Head of caudate nucleus (tissue), 42 donors: ENCODE measurements at places on chromosomes 16 and 17.

- DNase-seq: no peak
These were observed 229.6 kb downstream of the ZFHX3 start for GRCh38 chr16:72818236-72818845.

GRCh38 chr16:30521873-30522641 is 4.3 kb downstream of the ZNF768 start:
- no peak for DNase-seq

GRCh38 chr16:72664056-72664508 is 383.8 kb downstream of the ZFHX3 start:
- DNase-seq: no peak

DNA sequence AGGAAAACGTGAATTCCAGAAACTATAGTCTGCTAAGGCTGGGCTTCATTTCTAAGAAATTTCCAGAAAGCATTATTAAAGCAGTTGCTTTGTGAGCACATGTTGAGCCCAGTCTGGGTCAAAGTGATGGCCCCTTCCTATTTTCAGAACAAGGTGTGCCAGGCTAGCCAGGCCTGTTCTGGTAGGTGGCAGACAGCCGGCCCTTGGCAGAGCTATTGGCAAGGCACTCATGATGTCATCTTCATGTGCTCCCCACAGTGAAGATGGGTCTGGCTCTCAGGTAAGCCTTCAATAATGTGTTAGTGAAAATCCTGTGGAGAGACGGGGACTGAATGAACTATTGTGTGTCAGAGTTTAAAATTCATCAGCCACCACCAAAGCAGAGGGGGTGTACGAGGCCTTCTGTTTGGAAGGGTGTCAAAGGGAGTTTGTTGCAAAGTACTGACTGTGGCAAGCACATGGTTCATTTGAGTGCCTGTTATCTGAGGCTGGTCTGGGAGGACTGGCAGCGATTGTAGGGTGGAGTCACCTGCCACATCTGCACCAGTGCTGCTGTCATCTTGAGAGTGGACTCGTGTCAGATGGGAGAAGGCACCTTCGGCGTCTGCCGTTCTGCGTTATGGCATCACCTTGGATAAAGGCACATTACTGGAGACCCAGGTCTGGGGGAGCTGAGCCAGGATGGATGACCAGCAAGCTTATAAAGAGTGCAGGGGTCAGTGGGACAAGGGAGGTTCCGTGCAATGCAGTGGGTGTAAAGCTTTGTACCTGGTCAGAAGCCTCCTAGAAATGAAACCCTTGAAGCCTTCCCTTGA is 43.4 kb downstream of the KSR1 start:
- DNase-seq: no peak

DNA sequence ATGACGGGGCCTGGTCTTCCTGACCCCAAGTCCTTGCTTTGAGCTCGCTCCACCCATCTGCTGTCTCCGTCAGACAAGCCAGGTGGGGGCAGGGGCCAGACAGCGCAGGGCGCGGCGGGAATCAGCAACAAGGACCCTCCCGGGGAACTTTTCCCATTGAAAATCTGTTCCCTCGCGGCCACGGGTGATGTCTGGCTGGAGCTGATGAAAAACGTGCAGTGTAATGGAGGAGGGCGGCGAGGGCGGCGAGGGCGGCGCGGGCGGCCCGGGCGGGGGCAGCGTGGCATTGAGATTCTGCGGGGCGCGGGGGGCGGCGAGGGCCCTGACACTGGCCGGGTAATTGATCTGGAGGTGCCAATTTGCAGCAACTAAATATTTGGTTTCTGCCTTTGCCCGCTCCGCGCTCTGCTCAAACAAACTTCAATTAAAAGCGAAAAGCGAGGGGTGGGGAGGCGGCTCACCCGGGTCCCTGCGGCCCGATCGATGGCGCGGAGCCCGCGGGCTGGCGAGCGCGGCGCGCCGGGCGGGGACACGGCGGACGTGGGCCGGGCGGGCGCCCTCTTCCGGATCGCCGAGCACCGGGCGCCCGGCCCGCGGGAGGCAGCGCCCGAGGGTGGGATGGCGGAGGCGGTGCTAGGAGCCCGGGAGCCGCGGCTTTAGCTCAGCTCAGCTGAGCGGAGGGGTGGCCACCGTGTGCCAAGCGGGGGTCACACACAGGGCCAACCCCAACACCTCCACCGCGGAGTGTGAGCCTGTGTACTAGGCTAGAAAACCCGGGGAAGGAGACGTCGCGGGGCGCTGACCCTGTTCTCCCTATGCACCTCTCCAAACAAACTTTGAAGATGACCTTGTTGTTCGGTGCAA is 32.4 kb downstream of the DCAKD start:
- peak; percentile 47 for DNase-seq

GRCh38 chr16:50311891-50312501 is 45.6 kb downstream of the ADCY7 start:
- no peak for DNase-seq

- no peak for DNase-seq
These were observed 46.3 kb downstream of the MRC2 start for GRCh38 chr17:62673614-62674362.

DNA sequence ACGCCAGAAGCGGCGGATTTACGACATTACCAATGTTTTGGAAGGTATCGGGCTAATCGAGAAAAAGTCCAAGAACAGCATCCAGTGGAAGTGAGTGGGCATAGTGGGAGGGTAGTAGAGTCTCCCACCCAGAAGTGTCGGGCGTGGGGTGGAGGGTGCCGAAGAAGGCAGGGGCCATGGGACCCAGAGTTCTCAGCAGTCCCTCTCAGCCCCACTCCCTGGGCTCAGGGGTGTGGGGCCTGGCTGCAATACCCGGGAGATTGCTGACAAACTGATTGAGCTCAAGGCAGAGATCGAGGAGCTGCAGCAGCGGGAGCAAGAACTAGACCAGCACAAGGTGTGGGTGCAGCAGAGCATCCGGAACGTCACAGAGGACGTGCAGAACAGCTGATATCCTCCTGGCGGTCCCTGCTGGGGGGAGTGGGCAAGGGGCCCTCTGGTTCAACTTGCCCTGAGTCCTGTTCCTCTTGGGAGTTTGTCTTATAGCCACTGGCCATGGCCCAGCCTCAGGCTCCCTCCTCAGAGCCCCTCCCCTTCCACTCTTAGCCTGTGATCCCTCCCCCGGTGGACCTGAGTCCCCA is 916 bp downstream of the E2F4 start:
- no peak for DNase-seq

DNA sequence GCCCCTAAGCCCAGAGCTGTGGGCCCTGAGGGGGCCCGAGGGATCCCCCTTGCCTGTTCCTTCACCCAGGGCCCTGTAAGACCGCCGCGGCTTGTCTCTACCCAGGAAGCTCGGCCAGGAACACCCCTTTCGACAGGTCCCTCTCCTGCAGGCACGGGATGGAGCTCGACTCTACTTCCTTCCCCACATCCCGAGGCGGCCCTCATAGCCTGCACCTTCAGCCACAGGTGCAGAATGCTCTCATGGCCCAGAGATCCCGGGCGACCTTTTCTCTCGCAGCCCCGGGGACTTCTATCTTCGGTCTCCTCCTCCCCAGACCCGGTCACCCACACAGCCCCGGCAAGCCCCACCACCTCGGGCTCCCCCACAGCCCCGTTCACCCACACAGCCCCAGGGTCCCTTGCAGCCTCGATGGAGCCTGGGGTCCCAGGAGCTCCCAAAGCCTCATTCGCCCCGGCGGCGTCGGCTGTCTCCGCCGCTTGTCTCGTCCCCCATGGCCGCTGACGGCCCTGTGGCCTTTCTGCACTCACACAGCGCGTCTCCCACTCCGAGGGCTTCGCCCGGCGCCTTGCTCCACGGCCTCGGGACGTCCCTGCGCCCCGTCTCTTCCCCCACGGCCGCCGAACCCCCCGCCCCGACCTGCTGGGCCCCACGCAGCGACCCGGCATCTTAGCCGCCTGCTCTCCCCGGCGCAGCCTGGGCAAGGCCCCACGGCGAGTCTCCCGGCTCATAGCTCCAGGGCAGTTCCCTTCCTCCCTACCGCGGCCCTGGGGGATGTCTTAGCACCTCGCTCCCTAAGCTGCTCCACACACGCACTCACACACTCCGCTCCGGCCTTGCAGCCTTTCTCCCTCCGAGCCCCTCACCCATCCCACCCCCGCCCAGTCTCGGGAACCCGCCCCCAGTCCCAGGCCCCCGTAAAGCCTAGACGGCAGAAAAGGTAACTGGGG is 650 bp downstream of the KIAA0753 start:
- DNase-seq: peak; percentile 42

DNA sequence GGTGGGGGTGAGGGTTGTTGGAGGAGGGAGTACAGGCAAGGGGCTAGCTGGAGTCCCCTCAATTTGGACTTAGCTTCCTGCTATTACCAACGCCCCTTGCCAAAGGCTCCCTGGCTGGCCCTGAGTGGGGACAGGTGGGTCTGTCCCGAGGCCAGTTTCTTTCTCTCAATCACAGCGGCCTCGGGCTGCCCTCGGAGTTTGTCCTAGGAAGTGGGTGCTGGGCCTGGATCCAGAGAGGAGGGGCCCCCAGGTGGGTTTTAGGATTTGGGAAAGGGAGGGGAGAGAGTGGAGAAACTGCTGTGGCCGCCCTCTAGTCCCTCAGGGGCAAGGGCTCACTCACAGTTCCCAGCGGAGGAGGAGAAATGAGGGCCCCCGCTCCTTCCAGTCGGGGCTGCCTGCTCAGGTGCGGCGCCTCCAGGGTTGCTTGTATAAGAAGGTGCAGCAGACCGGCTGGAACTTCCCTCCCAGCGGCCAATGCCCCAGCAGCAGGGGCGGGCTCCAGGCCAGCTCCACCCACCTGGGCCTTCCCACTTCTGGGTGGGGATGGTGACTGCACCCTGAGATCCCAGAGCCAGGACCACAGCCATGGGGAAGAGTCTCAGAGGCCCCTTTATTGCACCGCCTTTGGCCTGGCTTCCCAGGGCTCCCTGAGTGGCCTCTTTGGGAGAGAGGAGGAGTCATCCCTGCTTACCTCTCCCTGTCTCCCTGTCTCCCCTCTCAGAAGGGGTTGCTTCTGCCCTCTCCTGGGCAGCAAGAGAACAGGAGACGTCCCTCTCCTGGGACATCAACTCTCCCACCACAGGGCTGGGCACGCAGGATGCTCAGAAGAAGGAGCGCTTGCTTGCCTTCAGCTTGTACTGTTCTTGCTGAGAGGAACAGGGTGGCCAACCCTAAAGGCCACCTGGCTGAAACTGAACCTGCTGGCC is 112.0 kb upstream of the SMURF2 start:
- no peak for DNase-seq

DNA sequence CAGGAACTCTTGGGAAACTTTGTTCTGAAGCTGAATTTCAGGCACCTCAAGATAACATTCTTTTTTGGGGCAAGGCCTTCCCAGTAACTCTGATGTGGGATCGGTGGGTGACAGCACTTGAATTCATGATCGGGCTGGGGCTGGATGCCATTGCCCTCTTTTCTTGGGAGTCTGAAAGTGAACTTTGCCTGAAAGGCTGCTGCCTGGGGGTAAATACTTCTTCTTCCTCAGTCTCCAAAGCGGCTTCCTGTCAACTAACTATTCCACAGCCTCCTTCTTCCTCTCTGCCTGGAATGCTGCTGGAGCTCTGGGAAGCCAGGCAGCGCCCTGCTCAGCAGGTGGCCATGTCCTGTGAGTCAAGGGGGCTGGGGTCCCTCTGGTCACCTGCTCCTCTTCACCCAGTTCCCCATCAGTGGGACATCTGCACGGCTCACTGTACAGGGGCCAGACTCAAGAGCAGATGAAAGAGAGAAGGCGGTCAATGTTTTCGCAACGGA is 79.5 kb downstream of the WIPI1 start:
- DNase-seq: no peak
